ENCODE measurements at places on chromosomes 2 and 18.
A peak's percentile ranks its signal among the peaks of the same experiment; 100 is the strongest.

GRCh38 chr2:47070920-47071824 is 83.9 kb downstream of the STPG4 start:
- no peak for DNase-seq

- DNase-seq: no peak
Observed at GRCh38 chr2:157771234-157771633, 104.9 kb downstream of the ACVR1 start.

DNA sequence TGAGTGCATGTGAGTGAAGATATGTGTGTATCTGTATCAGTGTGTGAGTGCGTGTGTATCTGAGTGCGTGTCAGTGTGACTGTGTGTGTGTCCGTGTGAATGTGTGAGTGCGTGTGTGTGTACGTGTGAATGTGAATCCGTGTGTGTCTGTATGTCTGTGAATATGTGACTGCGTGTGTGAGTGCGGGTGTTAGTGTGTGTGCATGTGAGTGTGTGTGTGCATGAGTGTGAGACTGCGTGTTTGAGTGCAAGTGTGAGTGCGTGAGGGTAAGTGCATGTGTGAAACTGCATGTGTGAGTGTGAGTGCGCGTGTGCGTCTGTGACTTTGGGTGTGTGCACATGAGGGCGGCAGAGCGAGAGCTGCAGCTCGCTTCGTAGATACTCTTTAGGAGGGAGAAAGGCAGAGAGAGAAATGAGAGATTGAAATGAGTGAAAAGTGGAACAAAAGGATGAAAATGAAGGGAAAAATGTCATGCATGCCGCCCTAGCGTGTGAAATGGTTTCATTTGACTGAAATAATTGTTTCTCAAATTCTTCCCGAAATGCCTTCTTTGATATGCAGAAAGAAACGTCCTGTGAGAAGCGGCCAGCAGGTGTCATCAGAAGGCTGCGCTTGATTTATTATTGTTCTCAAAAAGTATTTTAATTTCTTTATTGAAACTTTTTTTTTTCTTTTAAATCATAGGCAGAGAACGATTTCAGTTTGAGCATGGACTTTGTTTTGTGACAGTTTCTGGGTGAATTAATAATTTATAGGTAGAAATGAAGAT is 25.6 kb downstream of the ZNF407 start:
- peak; percentile 25 for DNase-seq

DNA sequence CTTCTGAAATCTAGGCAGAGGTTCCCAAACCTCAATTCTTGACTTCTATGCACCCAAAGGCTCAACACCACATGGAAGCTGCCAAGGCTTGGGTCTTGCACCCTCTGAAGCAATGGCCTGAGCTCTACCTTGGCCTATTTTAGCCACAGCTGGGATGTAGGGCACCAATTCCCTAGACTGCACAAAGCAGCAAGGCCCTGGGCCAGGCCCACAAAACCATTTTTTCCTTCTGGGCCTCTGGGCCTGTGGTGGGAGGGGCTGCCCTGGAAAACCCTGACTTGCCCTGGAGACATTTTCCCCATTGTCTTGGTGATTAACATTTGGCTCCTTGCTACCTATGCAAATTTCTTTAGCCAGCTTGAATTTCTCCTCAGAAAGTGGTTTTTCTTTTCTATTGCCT is 315.2 kb downstream of the DCDC2C start:
- DNase-seq: no peak

- no peak for DNase-seq
Observed at GRCh38 chr2:148907085-148907785, 32.2 kb downstream of the KIF5C start.

Data from activated naive CD4-positive, alpha-beta T cell (primary cell).